Neural crest cell (in vitro differentiated cells): ENCODE measurements at places on chromosomes 7 and 10. TPM values are rescaled to one million over a fixed set of nuclear protein-coding genes. Genes with fewer than 3 reads are reported as not detected.

The ZNF800 gene
- 29.5 and 29.8 TPM in 2 replicates for total RNA-seq

The CNNM1 gene
- total RNA-seq: 1.6 and 2.0 TPM in 2 replicates

The ARHGAP22 gene
- total RNA-seq: 5.2 and 7.5 TPM in 2 replicates

The GPR15LG gene
- not detected in 2 replicates for total RNA-seq

- DNase-seq: no peak
Observed at GRCh38 chr10:72106154-72106849, 18.0 kb upstream of the SPOCK2 start.

GRCh38 chr10:99815621-99816020, 33.2 kb downstream of the ABCC2 start:
- no peak for DNase-seq

DNA sequence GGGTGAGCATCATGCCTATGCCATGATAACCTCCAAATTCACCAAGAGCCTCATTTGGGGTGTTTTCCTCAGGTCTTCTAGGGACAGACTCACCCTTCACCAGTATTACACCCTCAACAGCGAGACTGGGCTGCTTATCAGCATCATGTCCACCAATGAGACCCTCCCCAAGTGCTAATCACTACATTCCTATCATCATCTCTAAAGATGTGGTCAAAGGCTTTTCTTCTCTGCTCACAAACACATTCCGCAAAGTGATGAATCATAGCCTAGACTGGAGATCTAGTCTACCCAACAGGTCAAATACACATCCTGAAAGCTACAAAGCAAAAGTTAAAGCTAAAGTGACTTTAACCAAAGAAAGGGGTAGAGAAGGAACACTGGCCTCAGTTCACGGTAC, 75.3 kb upstream of the C7orf33 start:
- no peak for DNase-seq
